HEK293T (cell line): ENCODE measurements at places on chromosomes 13 and 19.

DNA sequence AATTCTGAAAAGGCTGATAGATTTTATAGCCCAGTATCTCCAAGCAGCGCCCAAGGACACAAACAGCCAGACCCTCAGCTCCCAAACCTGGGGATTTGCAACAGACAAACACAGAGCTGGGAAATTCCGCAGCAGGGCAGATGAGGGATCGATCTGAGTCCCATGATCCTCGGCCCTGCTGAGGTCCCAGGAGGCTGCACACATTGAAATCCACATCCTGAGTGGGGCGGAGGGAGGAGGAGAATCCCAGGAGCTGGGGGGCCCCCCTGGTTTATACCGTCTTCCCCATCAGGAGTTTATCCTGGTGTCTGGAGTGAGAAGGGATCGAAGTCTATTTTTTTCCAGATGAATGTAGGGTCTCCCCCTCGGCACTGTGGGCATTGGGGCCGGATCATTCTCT, 49.3 kb downstream of the GNG7 start:
- no peak for DNase-seq

DNA sequence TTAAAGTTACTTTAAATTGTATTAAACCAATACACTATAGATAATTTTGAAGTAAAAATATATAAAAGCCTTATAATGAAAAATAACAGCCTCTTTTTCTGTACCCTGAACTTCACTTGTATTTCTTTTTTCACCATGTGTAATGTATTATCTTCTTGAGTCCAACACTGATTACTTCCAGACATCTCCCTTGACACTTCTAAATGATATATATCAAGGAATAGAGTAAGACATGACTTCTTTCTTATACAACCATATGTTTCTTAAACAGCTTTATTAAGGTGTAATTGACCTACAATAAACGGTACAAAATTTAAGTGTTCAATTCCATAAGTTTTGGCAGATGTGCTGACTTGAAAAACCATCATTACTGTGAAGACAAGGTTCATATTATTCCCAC, 531.9 kb downstream of the OLFM4 start:
- DNase-seq, result no peak

DNA sequence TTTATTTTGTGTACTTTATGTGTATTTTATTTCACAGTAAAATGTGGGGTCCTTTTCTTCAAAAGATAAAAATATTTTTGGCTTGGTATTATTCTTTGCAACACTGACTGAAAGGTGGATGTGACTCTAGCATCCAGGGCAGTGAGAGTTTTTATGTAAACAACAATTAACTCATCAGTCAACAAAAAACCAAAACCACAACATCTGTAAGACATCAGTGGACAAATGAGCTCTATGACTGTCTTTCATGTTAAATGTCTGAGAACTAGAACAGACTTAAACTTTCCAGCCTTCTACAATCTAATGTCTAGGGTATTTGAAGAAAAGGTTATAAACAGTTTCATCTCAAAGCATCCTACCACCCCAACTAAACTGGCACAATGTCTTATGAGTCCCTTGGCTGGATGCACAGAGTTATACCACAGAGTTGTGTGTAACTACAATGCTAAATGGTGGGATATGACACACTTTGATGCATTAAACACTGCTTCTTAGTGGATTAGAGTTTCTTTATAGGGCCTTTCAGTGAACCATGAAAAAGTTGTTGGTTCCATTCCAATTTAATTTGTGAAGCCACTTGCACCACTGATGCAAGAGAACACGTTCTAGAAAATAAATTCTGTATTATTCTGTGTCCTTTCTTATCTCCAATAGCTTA, 544.2 kb upstream of the KLF12 start:
- no peak for DNase-seq

DNA sequence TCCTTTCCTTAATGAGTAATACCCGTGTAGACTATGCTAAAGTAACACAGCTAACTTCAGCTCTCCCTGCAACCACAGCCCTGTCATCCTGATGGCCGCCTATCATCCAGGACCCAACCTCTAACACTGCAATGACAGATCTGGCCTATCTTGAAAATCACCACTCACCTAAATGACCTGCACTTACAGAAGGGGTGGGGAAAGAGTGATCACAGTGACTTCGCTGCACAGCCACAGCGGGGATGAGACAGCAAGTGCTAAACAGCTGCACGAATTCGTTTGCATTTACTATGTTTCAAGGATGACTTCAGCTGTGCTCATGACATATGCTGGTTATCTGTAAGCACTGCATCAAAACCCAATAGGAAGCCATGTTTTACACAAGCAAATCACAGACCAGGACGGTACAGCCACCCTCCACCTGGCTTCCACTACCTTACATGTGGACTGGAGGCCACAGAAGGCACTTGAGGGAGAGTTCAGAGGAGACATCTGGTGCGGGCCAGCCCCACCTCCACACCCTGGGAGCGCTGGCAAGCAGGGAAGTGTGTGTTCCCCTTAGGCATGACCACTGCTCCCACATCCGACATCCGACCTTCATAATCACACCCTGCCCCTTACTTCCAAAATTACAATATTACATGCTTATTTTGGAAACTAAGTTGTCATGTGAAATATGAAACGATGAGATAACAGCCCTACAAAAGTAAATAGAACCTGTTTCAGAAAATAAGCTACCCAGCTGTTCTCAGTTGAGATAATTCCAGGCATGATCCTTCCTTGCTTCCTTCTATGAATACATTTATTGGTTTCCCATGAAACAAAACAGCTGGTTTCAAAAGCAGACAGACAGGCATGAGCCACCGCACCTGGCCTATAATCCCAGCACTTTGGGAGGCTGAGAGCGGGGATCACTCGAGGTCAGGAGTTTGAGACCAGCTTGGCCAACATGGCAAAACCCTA, 95.7 kb downstream of the STK24 start:
- DNase-seq, result no peak

GRCh38 chr13:37113534-37113933, 8.1 kb upstream of the CSNK1A1L start:
- DNase-seq, result no peak

- no peak for DNase-seq
Observed at GRCh38 chr13:112103961-112104880, 37.3 kb downstream of the SOX1 start.

DNA sequence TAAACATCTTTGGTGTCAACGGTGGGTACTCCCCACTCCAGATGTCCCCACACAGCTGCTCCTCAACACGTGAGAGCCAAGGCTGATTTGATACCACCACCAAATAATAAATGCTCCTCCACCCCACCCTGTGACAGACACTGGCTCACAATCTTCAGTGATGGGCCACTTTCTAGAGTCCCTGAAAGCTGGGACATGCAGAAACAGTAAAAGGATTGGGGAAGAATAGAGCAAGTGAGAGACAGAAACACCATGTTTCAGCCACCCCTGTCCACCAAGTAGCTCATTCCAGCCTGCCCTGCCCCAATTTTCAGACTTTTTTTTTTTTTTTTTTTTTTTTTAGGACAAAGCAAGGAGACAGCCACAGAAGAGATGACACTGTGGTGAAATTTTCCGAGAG, 1.6 kb downstream of the SLC46A3 start:
- DNase-seq, result no peak
